H54 (cell line): ENCODE measurements at places on chromosomes 3 and 15.

DNA sequence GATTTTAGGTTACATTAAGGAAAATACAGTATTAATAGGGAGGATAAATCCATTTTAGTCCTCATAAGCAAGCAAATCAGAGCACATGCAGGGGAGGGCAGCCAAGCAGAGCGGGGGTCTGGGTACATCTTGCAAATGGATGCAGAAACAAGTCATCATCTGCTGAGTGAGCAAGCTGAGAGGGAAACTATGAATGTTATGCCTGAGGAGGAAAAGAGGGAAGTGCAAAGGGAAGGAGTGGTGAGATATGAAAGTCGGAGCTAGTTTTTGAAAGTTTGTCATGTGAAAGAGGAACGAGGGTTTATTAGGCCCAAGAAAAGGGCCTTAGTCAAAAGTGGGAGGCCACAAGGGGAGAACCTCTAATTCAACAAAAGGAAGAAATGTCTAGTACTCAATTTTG, 15.4 kb downstream of the PTX3 start:
- no peak for DNase-seq

GRCh38 chr15:31341496-31342195, 15.0 kb downstream of the KLF13 start:
- no peak for DNase-seq

- peak; percentile 70 for DNase-seq
Observed at GRCh38 chr15:74835312-74835823, 7.6 kb downstream of the ULK3 start.

GRCh38 chr3:141367038-141367730, 1.1 kb upstream of the ZBTB38 start:
- peak; percentile 31 for DNase-seq

GRCh38 chr3:151468284-151468917, 7.5 kb upstream of the IGSF10 start:
- peak; percentile 41 for DNase-seq

GRCh38 chr15:98416222-98416855, 232.0 kb upstream of the IGF1R start:
- DNase-seq, result no peak

DNA sequence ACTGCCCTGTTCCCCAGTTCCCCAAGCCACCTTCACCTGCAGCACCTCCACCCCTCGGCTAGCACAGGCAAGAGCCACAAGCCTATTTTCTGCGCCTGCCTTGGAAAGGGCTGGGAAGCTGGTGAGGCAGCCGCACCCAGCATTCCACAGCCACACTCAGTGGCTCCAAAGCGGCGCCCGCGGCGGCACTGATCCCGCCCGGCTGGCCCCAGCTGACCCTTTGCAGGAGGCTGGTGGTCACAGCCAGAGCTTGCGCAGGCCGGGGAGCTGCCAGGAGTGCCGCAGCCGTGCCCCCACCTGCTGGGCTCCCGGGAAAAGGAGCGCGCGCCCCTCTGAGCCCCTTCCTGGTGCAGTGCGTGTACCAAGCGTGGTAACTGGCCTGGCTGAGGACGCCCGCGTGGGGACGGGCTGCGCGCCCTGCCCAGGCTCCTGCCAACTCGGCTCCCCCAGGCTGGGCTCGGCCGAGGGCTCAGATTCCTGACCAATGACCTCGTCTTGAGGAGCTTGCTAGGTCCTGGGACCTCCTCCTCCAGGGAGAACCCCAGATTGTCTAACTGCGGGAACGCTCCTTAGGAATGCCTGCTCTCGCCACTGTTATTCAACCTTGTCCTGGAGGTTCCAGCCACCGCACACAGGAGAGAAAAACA, 13.3 kb downstream of the GRAMD2A start:
- no peak for DNase-seq

GRCh38 chr3:72345980-72346379, 502.3 kb downstream of the SHQ1 start:
- no peak for DNase-seq

DNA sequence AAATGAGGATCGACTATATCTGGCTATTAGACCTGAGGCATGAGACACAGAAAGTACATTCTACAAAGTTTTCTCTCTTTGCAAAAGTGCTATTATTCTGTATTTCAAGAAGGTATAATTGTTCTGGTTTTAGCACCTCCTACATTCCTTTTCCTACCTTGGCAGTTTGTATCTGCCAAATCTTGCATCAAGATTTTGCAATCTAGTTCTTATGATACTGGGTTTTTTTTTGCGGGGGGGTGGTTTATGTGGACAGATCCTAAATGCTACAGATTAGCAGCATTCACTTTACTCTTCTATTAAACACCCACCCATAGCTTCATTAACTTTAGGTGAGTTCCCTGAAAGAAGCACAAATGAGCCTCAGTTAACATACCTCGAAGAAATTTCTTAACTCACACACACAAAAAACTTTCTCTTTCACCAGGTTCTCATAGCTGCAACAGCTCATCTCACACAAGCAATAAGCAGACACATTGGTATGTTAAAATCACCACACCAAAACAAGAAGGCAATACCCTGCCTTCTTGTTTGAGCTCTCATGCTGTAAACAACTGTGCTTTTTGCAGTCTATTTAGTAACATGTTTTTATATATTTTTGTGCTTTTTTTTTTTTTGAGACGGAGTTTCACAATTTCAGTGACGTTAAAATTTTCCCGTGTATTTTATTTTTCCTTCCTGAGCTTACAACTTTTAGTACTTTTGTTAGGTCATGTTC, 73.0 kb upstream of the VGLL4 start:
- DNase-seq, result no peak

GRCh38 chr15:51114437-51115119, 19.9 kb upstream of the TNFAIP8L3 start:
- DNase-seq, result no peak

DNA sequence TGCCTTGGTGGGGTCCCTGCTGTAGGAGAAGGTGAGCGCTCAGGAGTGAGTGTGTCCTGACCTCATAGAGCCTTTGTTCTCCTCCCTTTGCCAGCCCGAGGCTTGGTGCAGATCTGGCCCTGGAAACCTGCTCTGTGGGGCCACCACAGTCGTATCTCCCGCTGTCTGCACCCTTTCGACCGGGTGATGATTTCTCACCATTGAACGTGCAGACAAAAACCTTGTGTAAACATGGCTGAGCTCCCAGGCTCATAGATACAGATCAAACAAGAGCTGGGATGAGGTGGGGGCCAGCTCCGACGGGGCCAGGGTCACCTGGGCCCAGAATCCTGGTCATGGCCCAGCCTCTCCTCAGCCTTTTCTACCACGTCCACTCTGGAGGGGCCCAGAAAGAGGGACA, 34.6 kb upstream of the ESYT3 start:
- DNase-seq, result no peak

- no peak for DNase-seq
Observed at GRCh38 chr3:66153481-66154443, 67.0 kb upstream of the SLC25A26 start.

DNA sequence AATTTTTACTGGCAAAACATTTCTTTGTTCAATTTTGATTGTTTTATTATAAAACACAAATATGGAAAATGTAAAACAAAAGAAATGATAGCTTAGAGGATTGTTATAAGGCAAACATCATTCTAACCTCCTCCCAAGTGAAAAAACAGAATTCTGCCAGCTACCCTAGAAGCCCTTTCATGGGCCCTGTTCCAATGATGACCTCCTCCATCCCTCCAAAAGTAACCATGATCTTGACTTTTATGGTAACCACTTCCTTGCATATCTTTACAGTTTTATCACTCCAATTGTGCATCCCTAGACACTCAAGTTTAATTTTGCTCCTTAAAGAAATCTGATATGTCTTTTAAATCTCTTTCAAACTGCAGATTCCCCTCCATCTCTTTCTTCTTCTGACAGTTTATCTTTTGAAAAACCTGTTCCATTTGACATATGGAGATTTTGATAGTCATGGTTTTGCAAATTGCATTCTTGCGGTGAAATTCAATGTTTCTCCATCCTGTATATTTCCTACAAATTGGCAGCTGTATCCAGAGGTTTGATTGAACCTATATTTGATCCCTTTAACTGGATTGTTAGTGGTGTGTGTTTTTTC, 27.0 kb upstream of the TNFAIP8L3 start:
- no peak for DNase-seq
